ENCODE measurements at places on chromosomes 2 and 18.

DNA sequence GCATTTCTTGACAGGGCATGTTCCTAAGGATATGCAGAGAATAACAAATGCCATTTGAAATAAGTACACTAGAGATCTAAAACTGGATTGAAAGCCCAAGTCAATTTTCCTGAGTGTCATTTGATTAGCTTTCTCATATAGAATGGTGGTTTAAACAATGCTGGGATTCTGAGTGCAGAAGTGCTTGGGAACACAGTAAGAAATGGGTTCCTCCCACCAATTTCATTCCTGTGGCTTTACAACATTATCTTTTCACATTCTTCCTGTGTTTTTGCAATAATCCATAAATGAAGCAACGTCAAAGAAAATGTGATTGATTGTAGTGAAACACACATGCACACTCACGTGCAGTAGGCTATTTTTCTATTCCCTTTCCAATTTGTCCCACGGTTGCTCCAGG, 1858.4 kb upstream of the PIK3C3 start:
- no peak for DNase-seq

DNA sequence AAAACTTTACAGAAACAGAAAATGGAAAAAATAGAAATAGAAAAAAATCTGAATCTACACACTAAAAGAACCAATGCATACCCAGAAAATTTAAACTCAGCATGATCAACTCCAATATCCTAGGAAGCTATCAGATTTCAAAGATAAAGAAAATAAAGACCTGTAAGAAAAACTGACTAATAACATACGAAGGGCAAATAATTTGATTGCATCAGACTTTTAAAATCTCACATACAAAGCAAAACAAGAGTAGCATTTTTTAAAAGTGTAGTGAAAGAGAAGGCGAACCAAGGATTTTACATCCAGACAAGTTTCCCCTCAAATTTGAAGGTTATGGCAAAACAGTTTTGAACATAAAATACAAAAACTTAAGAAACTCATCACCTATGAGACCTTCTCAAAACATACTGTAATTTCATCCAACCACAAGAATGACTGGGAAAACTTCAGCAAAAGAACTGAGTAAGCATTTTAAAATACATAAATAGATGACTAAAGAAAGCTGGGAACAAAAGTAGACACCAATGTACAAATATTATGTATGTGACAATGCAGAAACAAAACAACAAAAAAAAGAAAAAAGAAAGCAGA, 54.8 kb downstream of the NBAS start:
- no peak for DNase-seq

DNA sequence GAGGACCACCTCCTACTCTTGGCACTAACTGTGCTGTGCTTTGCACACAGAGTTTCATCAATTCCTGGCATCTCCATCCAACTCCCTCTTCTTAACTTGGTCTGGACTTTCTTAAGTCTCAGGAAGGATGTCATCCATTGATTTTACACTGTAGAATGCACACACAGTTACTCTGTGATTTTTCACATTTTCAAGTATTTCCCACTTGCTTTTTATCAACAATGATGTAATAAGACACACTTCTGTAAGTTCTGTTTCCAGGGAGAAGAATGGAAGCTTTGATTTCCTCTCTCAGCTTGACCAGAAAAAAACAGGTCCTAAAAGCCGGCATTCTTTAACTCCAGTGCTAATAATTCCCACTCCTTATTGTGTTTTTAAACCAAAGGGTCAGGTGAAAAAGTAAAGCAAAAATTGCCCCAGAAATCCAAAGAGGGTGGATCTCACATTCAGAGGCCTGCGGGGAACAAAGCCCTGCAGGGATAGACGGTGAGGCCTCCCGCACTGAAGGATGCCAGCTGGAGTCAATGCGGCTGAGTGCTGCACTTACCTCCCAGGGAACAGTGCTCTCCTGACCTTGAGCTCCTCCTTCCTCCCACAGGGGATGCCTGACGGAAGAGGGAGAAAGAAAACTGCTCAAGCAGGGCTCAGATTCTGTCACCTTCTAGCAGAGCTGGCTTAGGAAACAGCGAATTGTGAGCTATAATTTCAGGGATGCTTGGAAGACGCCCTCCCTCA, 83.1 kb downstream of the PDCL3 start:
- no peak for DNase-seq

DNA sequence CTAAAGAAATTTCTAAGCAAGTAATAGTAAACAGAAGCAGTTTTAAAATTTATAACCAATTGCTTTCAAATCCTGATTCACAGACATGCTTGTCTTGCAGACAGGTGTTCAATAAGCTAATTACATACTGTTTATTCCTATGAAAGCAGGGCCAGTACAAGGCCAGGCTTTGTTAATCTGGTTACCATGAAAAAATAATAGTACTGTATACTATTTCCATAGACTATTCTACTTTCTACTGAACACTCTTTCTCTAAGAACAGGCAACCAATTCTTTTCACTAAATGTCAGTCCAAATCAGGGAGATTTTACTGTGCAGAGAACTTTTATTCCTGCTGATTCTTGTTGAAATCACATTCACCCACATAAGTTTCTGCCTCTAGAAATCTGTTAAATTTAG, 2.9 kb upstream of the SRSF7 start:
- DNase-seq, result no peak

- no peak for DNase-seq
Observed at GRCh38 chr2:66901344-66901743, 466.4 kb downstream of the MEIS1 start.

DNA sequence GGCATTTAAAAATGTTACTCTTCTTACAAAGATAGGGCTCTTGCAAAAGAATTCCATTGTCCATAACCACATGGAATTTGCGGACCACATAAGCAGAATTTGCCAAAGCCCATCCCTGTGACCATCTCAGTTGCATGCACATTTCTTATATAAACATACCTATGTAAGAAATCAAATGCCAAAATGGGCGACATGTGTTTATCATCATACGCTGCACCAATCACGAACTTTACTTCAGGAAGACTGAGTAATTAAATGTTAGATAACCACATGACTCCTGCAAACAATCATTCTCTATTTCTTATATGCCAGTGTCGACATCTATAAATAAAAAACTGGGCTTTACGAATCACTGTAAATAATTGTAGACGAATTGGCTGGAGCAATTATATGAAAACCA, 186.1 kb upstream of the RBMS1 start:
- no peak for DNase-seq

DNA sequence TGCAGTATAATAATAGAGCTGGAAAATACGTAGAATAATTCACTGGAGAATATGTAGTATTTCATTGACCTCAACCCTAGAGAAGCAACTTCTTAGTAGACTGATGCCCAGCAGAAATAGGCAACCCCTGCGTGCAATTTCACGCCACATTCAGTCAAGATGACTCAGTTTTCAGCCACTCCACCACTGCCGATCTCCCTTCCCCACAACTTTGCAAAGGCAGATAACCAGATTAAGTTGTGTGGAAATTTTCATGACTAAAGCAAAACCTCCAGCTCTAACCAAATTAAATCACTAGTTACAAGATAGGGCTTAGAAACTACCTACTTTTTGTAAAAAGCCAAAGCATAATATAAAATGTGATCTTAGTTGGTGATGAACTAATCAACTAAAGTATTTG, 63.3 kb upstream of the STK17B start:
- DNase-seq, result peak; percentile 46

GRCh38 chr2:13014783-13015182, 298.0 kb downstream of the TRIB2 start:
- no peak for DNase-seq

DNA sequence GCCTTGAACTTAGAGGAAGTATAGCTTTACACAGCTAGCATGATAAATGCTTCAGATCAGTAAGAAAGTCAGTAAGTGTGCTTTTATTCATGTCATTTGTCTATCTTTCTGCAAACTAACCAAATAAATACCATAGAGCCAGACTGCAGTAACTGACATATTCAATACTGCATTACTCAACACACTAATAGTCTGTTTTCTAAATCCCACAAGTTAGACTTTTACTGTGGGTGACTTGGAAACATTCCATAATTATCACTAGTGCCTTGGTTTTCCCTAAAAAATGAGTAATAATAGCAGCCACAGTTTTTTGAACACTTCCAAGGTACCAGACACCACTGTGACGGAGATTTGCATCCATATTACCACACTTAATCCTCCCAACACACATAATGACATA, 33.0 kb downstream of the ACVR1 start:
- DNase-seq, result no peak

DNA sequence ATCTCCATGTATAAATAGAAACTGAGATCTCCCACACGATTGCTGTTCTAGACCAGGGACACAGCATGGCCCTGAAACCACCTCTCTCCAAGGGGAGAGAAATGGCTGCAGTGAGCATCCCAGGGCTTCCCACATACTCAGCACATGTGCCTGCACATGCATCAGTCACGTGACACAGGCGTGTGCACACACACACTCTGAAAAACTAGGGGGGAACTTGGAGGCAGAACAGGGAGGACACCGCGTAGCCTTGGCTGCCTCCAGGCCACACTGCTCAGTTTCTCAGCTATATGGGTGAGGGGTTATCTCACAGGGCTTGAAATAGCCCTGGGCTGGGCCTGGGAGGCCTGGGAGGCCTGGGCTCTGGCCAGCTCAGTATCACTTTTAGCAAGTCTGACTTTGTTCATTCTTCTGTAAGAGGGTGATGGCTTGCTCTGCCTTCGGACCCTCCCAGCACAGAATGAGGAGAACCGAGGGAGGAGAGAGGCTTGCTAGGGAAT, 66.9 kb downstream of the EMX1 start:
- no peak for DNase-seq

GRCh38 chr18:48183613-48184012, 225.6 kb downstream of the ZBTB7C start:
- no peak for DNase-seq

DNA sequence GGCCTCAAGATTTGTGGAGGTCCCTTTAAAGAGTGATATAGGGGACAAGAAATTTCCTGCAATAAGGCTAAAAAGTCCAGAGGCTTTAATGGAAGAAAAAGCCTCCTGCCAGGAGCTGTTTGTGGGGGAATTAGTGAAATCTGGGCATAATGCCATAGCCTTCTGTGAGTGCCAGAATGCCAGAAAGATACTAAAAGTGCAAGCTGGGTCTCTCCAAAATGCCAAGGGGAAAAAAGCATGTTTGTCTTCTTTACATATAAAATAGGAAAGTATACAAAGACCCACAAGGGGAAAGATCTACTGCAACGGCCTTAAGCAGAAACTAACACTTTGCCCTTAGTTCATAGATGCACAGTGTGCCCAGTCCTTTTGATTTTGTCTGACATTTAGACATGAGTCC, 647.7 kb upstream of the ZNF804A start:
- DNase-seq, result no peak

DNA sequence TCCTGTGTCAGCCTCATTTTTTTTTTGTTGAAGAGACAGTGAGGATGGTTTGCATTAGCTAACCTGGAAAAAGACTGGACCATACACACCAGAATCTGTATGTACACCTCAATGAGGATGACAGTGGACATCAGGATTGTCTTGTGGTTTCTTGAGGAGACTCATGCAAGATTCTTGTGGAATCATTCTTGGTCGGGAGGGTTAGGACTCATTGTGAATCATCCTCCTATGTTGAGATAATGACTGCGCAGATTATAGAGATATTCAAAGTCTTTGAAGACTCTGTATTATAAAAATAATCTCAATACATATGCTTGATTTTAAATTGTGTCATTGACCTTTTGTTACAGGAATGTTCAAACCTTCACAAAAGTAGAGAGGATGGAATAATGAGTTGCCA, 49.1 kb upstream of the DOCK10 start:
- DNase-seq, result no peak

- no peak for DNase-seq
Observed at GRCh38 chr2:74542978-74543377, 10.8 kb downstream of the LOXL3 start.

DNA sequence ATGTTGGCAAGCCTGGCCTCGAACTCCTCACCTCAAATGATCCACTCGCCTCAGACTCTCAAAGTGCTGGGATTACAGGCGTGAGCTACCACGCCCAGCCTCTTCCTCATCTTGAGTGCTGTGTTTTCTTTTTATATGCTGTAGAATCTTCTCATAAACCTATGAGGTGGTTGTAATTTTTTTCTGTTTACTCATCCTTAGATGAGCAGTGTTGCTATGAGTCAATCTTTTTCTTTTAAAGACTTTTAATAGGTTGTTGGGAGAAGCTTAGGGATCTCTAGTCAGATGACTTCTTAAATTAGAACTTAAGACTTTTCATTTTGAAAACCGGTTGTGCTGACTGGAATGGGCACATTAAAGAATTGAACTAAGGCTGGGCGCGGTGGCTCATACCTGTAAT, 8.7 kb upstream of the AAK1 start:
- DNase-seq, result no peak

GRCh38 chr2:38214209-38214717, 138.3 kb upstream of the CYP1B1 start:
- no peak for DNase-seq

- no peak for DNase-seq
Observed at GRCh38 chr2:45567974-45568789, 42.9 kb downstream of the SRBD1 start.

GRCh38 chr18:55064760-55065159, 105.5 kb upstream of the CCDC68 start:
- DNase-seq, result no peak

- DNase-seq, result no peak
Observed at GRCh38 chr2:20143263-20143662, 81.7 kb downstream of the SDC1 start.

DNA sequence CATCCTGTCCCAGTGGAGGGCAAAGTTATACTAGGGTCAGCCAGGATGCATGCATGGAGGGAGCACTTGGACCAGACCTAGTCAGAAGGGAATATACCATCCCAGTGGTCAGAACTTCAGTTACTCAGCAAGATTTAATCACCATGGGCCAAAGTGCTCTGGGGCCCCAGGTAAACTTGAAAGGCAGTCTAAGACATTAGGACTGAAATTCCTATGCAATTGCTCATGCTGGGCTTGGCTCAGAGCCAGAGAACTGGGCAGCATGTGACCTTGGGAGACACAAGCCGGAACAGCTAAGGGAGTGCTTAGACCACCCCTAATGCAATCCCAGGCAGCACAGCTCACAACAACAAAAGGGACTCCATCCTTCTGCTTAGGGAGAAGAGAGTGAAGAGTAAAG, 401.3 kb downstream of the KCNJ3 start:
- no peak for DNase-seq

- no peak for DNase-seq
Observed at GRCh38 chr2:197348721-197349360, 38.3 kb upstream of the ANKRD44 start.

- DNase-seq, result no peak
Observed at GRCh38 chr2:235170536-235171521, 219.0 kb downstream of the SH3BP4 start.

GRCh38 chr2:48600917-48601316, 16.7 kb upstream of the GTF2A1L start:
- no peak for DNase-seq
